Stimulated activated CD4-positive, alpha-beta T cell treated with anti-CD3 and anti-CD28 coated beads, Interleukin-1b, Interleukin-23, amount 100 ng/mL, for 48 hours (primary cell): ENCODE measurements at places on chromosomes 11 and 22.

GRCh38 chr11:121494355-121495099, 41.8 kb upstream of the SORL1-AS1 start:
- DNase-seq: peak; percentile 35

- DNase-seq: no peak
Observed at GRCh38 chr22:49646876-49647275, 180.8 kb downstream of the BRD1 start.

DNA sequence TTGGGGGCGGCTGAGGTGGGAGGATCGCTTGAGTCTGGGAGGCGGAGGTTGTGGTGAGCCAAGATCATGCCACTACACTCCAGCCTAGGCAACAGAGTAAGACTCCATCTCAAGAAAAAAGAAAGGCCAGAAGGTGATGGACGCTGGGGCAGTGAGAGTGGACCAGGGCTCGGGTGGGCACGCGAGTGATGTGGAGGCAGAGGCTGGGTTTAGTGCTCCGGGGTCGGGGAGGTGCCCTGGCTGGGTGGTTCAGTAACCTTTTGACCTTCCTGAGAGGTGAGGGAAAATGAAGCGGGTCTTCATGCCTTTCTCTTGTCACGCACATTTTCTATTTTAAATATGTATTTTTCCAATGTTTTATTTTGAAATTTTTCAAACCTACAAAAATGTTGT, 45.1 kb downstream of the ST14 start:
- DNase-seq: no peak

- DNase-seq: no peak
Observed at GRCh38 chr11:131760091-131761061, 390.0 kb downstream of the NTM start.

- peak; percentile 60 for DNase-seq
Observed at GRCh38 chr11:43579171-43579918, 101.2 kb upstream of the HSD17B12 start.

GRCh38 chr22:43441751-43442150, 29.9 kb downstream of the MPPED1 start:
- no peak for DNase-seq

- DNase-seq: no peak
Observed at GRCh38 chr11:77770629-77771028, 49.9 kb downstream of the RSF1 start.

GRCh38 chr22:17910561-17911311, 113.6 kb downstream of the MICAL3 start:
- no peak for DNase-seq

DNA sequence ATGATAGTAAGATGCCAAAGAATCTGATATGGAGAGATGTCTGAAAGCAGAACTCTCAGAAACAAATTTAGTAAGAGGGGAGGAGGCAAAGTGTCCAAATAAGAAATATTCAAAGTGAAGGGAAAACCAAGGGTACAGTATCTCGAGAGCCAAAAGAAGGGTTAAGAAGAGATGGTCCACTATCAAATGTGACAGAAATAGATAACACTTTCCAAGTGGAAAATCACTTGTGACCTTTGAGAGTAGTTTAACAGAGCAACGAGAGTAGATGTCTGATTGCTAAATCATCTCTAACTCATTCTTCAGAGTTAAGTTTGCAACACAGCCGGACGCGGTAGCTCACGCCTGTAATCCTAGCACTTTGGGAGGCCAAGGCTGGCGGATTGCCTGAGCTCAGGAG, 4.3 kb upstream of the BUD13 start:
- no peak for DNase-seq

- DNase-seq: no peak
Observed at GRCh38 chr11:123526918-123527317, 96.8 kb downstream of the GRAMD1B start.

DNA sequence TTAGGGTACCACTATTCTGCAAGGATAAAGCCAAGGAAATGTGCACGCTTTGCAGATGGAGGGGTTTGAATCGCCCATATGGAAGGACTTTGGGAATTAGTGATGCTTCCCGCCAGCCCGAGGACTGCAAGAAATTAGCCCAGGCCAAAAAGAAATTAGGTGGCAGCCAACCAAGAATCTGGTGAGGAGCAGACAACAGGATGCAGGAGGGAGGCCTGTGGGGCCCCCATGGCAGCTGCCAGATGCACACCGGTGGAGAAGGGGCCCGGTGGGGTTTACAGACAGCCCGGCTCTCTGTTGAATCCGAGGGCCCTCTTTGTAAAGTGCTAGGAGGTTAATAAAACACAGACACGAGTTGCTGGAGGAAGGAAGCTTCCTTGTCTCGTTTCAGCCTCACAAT, 73.5 kb downstream of the TIMP3 start:
- DNase-seq: no peak
